ENCODE measurements at places on chromosomes 1 and 21. TPM values are rescaled to one million over a fixed set of nuclear protein-coding genes. Genes with fewer than 3 reads are reported as not detected.
A peak's percentile ranks its signal among the peaks of the same experiment; 100 is the strongest.

- no peaks in the 10 kb centered on the region for H3K4me1 ChIP-seq
- no peak overlapping the region for H3K27ac ChIP-seq
- no peak overlapping the region for H3K4me3 ChIP-seq
- no peaks in the 10 kb centered on the region for H3K36me3 ChIP-seq
- DNase-seq: no peak
- H3K27me3 ChIP-seq: no peaks in the 10 kb centered on the region
Observed at GRCh38 chr1:178361847-178362246, 134.9 kb downstream of the CLEC20A start.

DNA sequence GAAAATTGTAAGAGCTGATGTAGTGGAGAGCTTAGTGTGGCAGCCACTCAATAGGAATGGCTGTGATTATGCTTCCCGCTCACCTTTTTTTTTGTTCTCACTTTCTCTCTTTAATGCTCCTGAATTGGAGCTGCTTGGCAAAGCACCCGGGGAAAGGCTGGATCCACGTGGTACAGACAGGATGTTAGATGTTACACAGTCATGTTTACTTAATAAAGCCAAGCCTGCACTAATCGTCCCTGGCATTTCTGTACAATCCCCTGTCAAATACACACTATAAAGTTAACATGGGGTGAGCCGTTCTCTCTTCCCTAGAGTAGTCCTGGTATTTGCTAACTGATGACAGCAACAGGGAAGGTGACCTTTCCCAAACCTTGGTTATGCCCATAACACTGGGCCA is 187.8 kb downstream of the ZSCAN20 start:
- no peaks in the 10 kb centered on the region for H3K4me1 ChIP-seq
- H3K36me3 ChIP-seq: no peaks in the 10 kb centered on the region
- no peak overlapping the region for H3K27ac ChIP-seq

GRCh38 chr1:84795966-84796600 is 96.9 kb downstream of the LPAR3 start:
- H3K27ac ChIP-seq: no peak overlapping the region
- no peaks in the 10 kb centered on the region for H3K36me3 ChIP-seq

DNA sequence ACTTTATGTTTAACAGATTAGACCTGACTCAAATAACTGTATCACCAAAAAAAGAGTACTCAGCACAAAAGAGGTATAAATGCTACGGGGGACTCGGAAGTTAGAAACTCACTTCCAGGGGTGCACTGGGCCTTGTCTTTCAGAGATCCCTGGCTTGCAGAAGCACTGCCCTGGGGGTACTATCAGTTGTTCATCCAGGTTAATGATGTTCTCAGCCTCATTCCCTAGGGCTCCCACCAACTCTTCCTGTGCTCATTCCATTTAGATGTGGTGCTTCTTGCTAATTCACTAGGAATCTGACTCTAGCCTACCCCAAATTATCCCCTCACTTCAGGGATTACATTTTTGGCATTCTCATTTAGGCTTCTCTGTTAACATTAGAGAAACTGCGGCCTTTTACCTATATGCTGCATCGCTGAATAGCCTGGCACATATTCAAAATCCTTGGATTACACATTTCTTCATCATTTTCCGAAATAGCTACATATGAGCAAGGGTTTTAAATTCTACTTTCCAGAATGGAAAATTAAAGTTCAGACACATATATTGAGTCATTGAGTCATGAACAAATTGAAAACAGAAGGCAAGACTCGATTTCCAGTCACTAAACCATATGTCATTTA is 338.5 kb downstream of the KCTD3 start:
- no peak overlapping the region for H3K4me3 ChIP-seq
- DNase-seq: no peak
- H3K27ac ChIP-seq: no peak overlapping the region
- no peaks in the 10 kb centered on the region for H3K4me1 ChIP-seq
- H3K36me3 ChIP-seq: no peaks in the 10 kb centered on the region

DNA sequence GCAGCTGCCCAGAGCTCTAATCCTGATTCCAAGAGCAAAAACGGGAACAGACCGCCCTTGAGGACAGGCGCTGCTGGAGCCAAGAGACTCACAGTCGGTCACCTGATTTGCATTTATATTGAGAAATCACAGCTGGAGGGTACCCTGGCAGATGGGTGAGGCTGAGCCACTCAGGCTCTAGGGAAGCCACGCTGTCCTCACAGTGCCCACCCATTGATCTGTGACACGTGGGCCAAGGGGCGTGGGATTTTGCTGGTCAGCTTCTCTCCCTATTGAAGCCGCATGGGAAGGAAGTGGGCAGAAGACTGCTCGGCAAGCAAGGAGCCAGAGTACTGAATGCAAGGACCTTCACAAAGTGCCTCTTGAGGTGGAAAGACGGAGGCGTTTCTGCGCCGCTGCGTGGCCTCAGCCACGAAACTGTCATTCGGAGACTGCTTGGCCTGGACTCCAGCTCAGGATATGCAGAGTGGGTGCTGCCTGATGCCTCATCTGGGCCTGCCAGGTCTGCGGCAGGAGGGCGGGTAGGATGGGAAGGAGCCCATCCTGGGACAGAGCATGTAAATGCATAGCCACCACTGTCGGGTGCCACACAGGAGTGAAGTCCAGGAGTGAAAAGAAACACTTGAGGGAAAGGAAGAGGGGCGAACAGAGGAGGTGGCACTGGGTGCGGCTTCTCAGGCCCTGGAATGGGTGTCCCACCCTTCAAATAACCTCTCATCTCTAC is 139.8 kb downstream of the PGBD5 start:
- peaks cover 7% of the 10 kb centered on the region for H3K4me1 ChIP-seq
- no peak overlapping the region for H3K27ac ChIP-seq
- H3K36me3 ChIP-seq: peaks cover 1% of the 10 kb centered on the region
- H3K4me3 ChIP-seq: no peak overlapping the region

GRCh38 chr1:240468656-240469055 is 143.3 kb downstream of the GREM2 start:
- no peaks in the 10 kb centered on the region for H3K36me3 ChIP-seq
- no peak overlapping the region for H3K27ac ChIP-seq
- no peak for DNase-seq
- H3K4me3 ChIP-seq: no peak overlapping the region
- H3K27me3 ChIP-seq: no peaks in the 10 kb centered on the region

The ASTN1 gene
- not detected for total RNA-seq

The NPR1 gene
- total RNA-seq: 0.07 TPM

GRCh38 chr1:230326971-230327891 is 98.9 kb downstream of the PGBD5 start:
- no peak overlapping the region for H3K4me3 ChIP-seq
- H3K4me1 ChIP-seq: peaks cover 15% of the 10 kb centered on the region
- H3K27ac ChIP-seq: peak overlapping the region; percentile 58
- peaks cover 6% of the 10 kb centered on the region for H3K27me3 ChIP-seq

The DMRTA2 gene
- not detected for total RNA-seq

The CNR2 gene
- not detected for total RNA-seq

The PTPN7 gene
- total RNA-seq: 197 TPM

The OR2T35 gene
- not detected for total RNA-seq

GRCh38 chr1:10383630-10384029 is 15.2 kb upstream of the PGD start:
- no peak overlapping the region for H3K4me3 ChIP-seq
- peaks cover 2% of the 10 kb centered on the region for H3K36me3 ChIP-seq
- H3K27me3 ChIP-seq: no peaks in the 10 kb centered on the region

GRCh38 chr1:243287652-243288051 is 31.8 kb downstream of the SDCCAG8 start:
- no peaks in the 10 kb centered on the region for H3K27me3 ChIP-seq
- H3K36me3 ChIP-seq: peaks cover 57% of the 10 kb centered on the region
- H3K4me3 ChIP-seq: no peak overlapping the region
- DNase-seq: no peak

The SLC44A5 gene
- 0.40 TPM for total RNA-seq

GRCh38 chr1:168742994-168743650 is 14.1 kb upstream of the DPT start:
- H3K36me3 ChIP-seq: no peaks in the 10 kb centered on the region
- H3K27ac ChIP-seq: no peak overlapping the region
- no peak for DNase-seq
- H3K4me3 ChIP-seq: no peak overlapping the region
- H3K4me1 ChIP-seq: no peaks in the 10 kb centered on the region

DNA sequence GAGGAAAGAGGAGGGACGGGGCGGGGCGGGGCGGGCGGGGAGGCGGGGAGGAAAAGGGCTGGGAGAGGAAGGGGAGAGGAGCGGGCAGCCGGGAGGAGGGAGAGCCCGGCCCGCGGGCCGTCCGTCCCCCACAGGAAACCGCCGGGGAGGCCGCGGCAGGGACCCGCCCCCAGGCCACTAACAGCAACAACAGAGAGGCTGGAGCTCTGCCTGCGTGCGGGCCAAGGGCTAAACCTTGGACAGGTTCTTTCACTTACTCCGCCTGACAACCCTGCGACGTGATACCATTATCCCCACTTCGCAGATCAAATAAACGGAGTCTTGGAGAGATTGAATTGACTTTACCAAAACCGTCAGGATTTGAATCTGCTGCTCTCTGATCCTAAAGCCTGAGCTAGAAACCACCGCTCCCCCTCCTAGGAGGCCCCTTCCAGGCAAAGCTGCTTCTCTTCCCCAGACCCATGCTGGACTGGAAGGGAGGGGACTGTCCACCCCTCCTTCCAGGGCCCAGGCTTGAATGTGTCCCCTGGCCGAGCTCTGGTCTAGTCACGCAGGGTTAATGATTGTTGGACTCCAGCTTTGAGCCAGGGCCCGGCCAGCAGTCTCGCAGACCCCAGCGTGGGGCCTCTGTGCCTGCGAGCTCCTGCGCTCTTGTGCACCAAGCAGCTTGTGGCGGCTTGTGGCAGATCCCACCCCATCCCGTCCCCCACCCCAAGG is at the start of gene EVA1B:
Gene EVA1B (minus strand): TSS at position 10 of the 717 bp plus-strand sequence. CDS start 608 bp downstream, outside the sequence.
- no peaks in the 10 kb centered on the region for H3K27me3 ChIP-seq
- H3K4me1 ChIP-seq: peaks cover 21% of the 10 kb centered on the region
- peak within 1 kb of the TSS; percentile 73 for H3K4me3 ChIP-seq
- peak within 1 kb of the TSS; percentile 49 for H3K27ac ChIP-seq

GRCh38 chr1:94143173-94143808 is 22.3 kb upstream of the ABCA4 start:
- H3K4me1 ChIP-seq: no peaks in the 10 kb centered on the region
- no peak for DNase-seq
- no peaks in the 10 kb centered on the region for H3K27me3 ChIP-seq
- no peak overlapping the region for H3K27ac ChIP-seq

DNA sequence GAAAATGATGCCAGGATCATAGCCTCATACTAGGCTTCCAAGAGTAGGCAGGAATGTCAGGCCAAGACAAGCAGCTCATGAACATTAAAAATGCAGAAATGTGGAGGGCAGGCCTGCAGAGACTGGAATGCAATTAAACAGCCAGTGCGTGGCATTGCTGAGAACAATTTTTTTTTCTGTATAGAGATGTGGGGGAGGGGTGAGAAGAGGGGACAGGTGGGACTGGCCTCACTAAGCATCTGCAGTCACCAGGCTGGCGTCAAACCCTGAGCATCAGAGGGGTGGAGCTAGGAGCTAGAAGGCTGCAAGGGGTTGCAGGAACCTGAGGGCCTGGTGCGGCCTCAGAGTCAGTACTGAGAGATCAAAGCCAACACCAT is 114.1 kb downstream of the TNR start:
- H3K36me3 ChIP-seq: no peaks in the 10 kb centered on the region
- no peak overlapping the region for H3K4me3 ChIP-seq
- H3K27me3 ChIP-seq: peaks cover 6% of the 10 kb centered on the region
- DNase-seq: no peak

The C1orf21 gene
- 2.2 TPM for total RNA-seq

The IGSF9 gene
- total RNA-seq: 0.05 TPM

DNA sequence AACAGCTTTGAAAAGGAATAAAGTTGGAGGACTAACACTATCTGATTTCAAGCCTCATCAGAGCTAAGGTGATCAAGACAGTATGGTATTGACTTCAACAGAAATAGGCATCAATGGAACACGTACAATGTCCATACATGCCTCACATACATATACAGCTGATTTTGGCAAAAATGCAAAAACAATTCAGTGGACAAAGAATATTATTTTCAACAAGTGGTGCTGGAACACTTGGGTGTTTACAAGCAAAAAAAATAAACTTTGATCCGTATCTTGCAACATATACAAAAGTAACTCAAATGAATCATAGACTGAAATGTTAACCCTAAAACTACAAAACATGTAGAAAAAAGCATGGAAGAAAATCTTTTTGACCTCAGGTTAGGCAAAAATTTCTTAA is 141.9 kb upstream of the ZC3H11B start:
- no peak for DNase-seq
- H3K4me3 ChIP-seq: no peak overlapping the region
- H3K36me3 ChIP-seq: no peaks in the 10 kb centered on the region

- H3K27me3 ChIP-seq: no peaks in the 10 kb centered on the region
- DNase-seq: peak; percentile 49
- H3K36me3 ChIP-seq: no peaks in the 10 kb centered on the region
- H3K4me3 ChIP-seq: peak overlapping the region; percentile 56
- peaks cover 49% of the 10 kb centered on the region for H3K4me1 ChIP-seq
Observed at GRCh38 chr1:226882631-226883409, 12.4 kb downstream of the PSEN2 start.

The INAVA gene
- total RNA-seq: not detected

- no peak for DNase-seq
- peaks cover 3% of the 10 kb centered on the region for H3K36me3 ChIP-seq
- H3K27me3 ChIP-seq: no peaks in the 10 kb centered on the region
- H3K4me3 ChIP-seq: no peak overlapping the region
- H3K4me1 ChIP-seq: peaks cover 29% of the 10 kb centered on the region
Observed at GRCh38 chr1:198232378-198232777, 75.6 kb downstream of the NEK7 start.

Measured in activated CD4-positive, alpha-beta memory T cell treated with anti-CD3 and anti-CD28 coated beads for 36 hours (primary cell).